ENCODE measurements at places on chromosomes 1 and 21.

DNA sequence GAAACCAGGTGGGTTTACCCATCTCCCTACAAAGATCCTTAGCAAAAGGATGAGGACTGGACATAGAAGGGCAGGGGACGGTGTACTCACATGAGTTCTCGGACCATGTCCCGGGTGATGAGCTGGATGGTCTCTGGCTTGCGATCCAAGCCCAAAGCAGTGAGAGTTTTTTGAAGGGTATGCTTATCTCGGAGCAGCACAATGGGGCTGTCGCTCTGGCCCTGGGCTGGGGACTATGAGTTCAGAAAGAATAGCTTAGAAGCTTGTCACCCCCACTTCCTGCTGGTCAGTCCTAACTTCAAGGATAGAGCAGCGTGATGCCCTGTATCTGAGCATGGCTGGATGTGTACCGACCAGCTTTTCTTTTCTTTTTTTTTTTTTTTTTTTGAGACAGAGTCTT, 9.6 kb downstream of the CFAP45 start:
- DNase-seq: no peak

- no peak for DNase-seq
Measured at GRCh38 chr1:186500804-186501203, 39.9 kb upstream of the PDC start.

- no peak for DNase-seq
Measured at GRCh38 chr1:159291424-159291823, 10.7 kb upstream of the FCER1A start.

DNA sequence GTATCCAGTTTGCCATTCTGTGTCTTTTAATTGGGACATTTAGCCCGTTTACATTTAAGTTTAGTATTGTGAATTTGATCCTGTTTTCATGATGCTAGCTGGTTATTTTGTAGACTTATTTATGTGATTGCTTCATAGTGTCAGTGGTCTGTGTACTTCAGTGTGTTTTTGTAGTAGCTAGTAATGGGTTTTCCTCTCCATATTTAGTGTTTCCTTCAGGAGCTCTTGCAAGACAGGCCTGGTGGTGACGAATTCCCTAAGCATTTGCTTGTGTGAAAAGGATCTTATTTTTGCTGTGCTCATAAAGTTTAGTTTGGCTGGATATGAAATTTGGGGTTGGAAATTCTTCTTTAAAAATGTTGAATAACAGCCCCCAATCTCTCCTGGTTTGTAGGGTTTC, 69.2 kb upstream of the PDC start:
- DNase-seq: no peak

DNA sequence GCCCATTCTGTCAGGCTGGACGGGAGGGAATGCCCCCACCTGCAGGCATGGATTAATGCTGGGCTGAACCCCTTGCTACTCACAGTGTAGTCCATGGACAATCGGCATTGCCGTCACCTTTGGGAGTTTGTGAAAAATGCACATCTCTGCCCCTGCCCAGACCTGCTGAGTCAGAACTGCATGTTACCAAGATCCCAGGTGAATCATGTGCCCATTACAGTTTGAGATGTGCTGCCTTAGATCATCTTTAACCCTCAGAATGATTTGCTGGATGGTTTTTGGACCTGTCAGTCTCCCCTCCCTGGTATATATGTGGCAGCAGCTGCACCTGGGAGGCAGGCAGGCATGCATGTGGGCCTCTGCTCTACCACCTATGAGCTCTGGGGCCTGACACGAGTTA, 15.0 kb downstream of the HTR6 start:
- no peak for DNase-seq

DNA sequence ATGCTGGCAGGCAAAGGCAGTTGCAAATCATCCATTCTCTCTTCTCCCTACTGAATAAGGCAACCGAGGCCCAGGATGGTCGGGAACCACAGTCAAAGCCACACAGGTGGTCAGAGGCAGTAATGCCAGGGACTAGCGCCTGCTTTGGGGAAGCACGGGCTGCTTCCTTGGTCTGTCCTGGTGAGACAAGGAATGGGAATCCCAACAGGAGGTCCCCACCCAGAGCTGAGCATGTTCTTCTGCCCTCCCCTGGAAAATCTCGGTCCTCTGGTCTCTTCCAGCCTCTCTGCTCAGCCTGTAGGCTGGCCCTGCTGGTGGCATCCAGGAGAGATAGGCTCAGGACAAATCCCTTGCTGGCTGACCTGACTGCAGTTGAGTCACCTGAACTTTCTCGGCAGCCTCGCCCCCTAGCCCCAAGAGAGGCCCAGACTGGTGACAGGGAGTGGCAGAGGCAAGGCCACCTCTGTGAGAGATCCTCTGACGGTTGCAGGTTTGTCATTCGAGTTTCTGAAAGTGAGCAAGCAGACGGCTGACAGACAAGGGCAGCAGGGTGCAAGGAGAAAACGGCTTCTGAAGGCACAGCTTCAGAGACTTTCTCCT, 5.8 kb downstream of the OLIG1 start:
- no peak for DNase-seq

GRCh38 chr1:32150847-32151246, 28.6 kb upstream of the TXLNA start:
- no peak for DNase-seq

Data from activated CD4-positive, alpha-beta T cell treated with anti-CD3 and anti-CD28 coated beads, Interleukin-2, amount 50 U/mL, for 48 hours (primary cell).